Osteoblast (primary cell): ENCODE measurements at places on chromosomes 13 and 19.

- peak; percentile 82 for DNase-seq
Observed at GRCh38 chr13:33285420-33286124, at the start of gene STARD13. STARD13 (minus strand) TSS chr13:33285755; CDS start chr13:33285638, 117 bp downstream.

GRCh38 chr13:30565658-30566057 is 52.1 kb upstream of the USPL1 start:
- no peak for DNase-seq

- DNase-seq: no peak
Observed at GRCh38 chr19:16569609-16570320, 2.5 kb downstream of the SLC35E1 start.

GRCh38 chr19:49473868-49474541 is at the start of gene FLT3LG:
FLT3LG (plus strand) TSS chr19:49474215; CDS start chr19:49474640, 425 bp downstream.
- peak; percentile 100 for DNase-seq

DNA sequence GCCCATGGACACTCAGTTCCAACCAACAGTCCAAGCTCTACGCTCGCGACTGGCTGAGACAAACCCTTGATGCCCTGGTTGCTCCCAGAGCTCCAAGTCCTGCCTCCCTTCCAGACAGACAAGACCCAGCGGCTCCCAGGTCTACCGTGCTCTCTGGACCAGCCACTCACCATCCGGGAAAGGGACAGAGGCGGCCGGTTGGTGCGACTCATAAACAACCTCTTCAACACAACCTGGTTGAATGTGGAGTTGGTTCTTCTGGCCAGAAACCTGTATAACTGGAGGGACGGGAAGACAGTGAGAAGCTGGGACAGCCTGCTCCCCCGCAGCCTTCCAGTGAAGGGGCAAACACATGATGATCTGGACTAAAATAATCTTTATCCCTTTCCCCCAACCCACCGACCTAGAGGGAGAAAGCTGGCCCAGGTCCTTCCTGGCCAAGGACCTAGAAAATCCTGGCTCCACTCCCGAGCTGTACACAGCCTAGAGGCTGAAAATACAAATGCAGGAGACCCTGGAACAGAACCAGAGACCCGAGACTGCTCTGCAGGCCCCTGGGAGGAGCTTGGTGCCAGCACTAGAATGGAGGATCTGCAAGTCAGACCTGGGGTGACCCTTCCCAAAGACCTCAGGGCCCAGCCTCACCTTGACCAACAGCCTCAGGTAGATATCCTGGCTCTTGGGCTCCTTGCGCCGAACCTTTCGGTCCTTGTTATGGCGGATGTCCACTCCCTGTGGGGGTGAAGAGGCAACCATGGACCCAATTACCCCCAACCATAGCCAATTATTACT is 1.6 kb downstream of the RPL18 start:
- peak; percentile 88 for DNase-seq
